Kidney tubule cell (primary cell): ENCODE measurements at places on chromosomes 3 and 15.
A peak's percentile ranks its signal among the peaks of the same experiment; 100 is the strongest.

DNA sequence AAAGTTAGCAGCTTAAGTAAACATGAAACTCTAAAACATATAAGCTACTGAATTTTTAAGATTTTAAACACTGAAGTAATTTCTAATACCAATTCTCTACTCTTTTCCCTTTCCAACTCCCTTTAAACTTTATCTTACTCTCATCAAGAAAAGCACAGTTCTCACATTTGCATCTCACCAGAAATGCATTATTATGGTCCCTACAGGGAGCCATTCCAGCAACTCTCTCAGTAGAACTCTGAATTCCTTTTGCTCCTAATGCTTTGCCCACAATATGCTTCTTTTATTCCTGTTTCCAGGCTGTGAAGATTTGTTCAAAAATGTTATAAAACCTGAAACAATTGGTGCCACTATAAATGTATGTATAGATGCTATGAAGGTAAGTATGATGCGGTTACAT, 83.4 kb downstream of the TFDP2 start:
- DNase-seq, result no peak

DNA sequence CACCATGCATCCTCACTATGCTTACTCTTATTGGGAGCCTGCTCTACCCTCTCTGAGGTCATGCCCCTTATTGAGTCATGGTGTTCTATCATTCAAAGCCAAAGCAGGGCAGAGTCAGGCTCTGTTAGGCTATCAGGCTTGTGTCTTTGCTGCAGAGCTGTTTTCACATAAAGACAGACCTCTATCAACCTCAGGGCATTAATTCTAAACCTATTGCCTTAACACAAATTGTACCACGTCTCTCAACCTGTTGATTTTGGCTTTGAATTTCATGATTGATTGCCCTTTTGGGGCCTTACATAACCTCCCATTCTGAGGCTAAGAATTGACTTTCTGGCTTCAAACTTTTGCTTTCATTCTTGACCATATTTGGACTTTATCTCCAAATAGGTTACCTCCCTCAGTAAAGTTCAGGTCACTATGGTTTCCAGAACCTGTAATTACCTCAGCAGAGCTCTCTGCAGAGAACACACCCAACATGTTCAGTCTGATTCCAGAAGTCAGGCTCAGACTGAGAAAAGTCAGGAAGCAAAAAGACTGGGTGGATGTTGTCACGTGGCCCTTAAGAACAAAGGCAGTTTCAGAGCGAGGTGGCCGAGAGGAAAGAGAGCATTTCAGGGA, 221.4 kb upstream of the NANOGP8 start:
- peak; percentile 87 for DNase-seq

GRCh38 chr3:172648747-172649146, 62.1 kb downstream of the NCEH1 start:
- DNase-seq, result no peak

GRCh38 chr3:134020135-134020680, 9.5 kb downstream of the SLCO2A1 start:
- DNase-seq, result no peak

- no peak for DNase-seq
Observed at GRCh38 chr15:90650956-90651689, 66.0 kb upstream of the BLM start.

GRCh38 chr3:112464264-112464663, 35.0 kb downstream of the BTLA start:
- DNase-seq, result peak; percentile 6

DNA sequence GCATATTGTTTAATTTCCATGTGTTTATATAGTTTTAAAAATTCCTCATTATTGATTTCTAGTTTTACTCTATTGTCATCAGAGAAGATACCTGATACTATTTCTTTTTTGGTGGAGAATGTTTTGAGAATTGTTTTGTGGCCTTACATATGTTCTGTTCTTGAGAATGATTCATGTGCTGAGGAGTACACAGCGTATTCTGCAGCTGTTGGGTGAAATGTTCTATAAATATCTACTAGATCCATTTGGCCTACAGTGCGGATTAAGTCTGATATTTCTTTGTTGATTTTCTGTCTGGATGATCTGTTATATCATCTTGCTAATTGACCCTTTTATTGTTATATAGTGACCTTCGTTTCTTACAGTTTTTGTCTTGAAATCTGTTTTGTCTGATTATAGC, 109.7 kb downstream of the UBE2E2 start:
- no peak for DNase-seq

- no peak for DNase-seq
Observed at GRCh38 chr3:150271591-150271960, 136.5 kb upstream of the TSC22D2 start.

DNA sequence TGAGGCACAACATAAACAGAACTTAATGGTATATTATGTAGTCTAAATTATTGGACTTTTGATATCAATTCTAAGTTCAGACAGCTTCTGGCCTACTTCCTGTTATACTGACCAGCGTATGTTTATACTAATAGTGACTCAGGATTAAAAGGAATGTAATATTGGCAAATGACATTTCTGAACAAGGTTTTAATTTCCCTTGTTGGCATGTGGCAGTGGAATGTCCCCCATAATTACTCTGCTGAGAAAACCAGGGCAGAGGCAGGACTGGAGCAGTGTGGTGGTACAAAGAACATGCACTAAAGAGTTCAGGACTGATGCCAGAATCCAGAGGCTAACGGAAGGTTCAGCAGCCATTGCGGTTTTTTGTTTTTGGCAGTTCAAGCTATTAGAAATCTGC, 184.0 kb downstream of the KCNAB1 start:
- DNase-seq, result peak; percentile 33

- DNase-seq, result no peak
Observed at GRCh38 chr15:39407116-39407515, 173.8 kb upstream of the THBS1 start.

GRCh38 chr3:173825730-173826129, 428.2 kb downstream of the NLGN1 start:
- DNase-seq, result no peak

- DNase-seq, result no peak
Observed at GRCh38 chr3:411226-411625, 214.7 kb downstream of the CHL1 start.

DNA sequence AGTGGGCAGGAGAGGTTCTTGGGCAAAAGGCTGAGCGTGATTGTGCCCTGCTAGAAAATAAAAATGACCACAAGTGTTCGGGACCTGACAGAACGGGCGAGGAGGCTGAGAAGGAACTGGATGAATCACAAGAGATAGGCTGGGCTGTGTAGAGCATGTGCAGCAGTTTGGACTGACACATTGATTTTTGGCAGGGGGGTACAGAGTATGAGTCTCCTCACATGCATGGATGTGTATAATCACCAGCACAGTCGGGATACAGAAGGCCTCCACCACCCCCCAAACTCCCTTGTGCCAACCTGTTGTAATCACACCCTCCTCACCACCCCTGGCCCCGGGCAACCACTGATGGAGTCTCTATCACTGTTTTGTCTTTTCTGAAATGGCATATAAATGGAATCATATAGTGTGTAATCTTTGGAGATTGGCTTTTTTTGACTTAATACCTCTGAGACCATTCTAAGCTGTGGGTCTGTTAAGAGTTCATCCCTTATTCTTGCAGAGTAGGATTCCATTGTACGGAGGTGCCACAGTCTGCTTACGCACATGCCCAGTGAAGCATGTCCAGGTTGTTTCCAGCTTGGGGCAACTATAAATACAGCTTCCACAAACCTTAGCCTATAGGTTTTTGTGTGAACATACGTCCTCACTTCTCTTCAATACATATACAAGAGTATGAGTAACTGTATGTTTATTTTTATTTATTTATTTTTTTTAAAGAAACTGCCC, 438.8 kb downstream of the FOXP1 start:
- DNase-seq, result no peak

DNA sequence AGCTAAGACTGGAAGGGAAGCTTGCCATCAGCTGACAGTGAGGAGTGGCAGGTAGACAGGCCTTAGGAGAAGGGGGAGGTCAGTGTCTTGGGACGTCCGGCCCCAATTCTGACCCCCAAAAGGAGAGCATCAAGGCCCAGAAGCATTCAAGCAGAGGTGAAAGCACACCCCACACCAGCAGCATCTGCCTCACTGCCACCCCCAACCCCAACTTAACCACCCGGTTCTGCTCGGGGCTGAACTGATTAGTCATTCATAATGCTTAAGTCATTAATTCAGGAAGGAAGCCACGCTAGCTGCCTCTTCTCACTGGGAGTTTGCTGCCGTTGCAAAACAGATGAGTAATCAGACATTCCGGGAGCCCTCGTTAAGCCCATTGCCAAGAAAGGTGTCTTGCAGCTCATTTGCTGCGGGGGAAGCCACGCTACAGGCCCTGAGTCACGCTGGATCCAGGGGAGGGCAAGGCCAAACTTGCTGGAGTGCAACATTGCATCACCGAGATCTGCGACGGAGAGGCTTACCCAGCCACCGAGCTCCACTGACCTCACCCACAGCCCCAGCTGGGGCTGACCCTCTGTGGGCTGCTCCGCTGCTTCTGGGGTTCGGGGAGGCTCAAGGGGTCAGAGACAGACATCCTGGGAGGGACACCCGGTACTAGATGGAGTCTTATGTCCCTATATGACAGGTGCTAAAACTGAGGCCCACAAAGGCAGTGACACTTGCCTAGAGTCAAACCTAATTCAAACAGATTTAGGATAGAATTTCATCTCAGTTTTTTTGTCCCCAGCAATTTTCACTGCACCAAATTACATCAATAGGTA, 46.4 kb upstream of the HES1 start:
- DNase-seq, result peak; percentile 100

- peak; percentile 1 for DNase-seq
Observed at GRCh38 chr3:160757233-160758106, 1.4 kb downstream of the PPM1L start.

DNA sequence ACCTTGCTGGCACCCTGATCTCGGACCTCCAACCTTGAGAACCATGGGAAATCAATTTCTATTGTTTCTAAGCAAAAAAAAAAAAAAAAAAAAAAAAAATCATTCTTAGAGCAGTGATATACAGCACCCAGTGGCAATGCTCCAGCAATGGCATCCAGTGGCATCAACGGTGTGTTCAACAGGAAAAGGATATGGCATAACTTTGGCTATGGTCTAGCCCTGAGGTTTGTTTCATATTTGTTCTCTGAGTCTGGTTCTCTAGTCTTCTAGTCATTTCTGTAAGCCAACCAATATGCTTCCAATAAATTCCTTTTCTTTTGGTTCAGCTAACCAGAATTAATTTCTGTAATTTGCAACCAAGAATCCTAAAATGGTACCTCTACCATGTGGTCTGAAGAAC, 19.2 kb downstream of the DENND4A start:
- no peak for DNase-seq

DNA sequence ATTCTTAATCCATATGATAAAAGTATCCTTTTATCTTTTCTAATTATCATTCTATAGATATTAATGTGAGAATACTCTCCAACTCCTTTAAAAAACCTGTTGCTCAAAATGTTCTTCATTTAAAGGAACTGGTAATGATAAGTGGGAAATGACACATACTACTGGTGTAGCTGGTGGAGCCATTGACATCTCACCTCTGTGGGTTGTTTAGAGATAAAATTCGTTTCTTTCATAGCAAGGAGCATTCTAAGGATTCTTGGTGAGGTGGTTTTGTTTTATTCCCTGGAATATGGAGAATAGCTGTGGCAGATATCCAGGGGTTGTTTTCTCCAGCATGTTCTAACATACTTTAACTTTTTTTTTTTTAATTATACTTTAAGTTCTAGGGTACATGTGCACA, 299.8 kb upstream of the THBS1 start:
- DNase-seq, result no peak

DNA sequence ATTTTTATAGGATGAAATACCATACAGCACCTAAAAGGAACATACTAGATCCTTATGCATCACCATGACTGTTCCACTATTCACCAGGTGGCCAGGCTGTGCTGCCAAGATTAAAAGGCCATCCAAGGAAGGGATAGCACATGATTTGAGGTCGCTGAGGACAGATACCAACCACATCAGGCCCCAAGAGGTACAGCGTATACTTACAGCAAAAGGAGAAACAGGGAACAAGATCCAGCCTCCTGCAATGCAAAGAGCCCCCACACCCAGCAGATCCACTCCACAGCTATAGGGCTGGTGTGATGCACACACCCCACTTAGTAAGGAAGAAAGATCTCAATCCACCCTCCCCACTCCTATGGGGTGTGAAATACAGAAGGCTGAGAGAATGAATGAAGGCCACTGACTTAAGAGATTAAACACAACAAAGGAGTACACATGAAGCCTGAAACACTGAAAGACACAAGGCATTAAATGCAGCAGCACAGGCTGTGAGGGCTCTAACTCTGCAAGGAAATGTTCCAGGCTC, 32.0 kb upstream of the ZNF445 start:
- DNase-seq, result no peak

GRCh38 chr3:39278616-39278935, 1.3 kb downstream of the CX3CR1 start:
- no peak for DNase-seq

GRCh38 chr3:53170325-53171063, 9.5 kb downstream of the PRKCD start:
- no peak for DNase-seq

DNA sequence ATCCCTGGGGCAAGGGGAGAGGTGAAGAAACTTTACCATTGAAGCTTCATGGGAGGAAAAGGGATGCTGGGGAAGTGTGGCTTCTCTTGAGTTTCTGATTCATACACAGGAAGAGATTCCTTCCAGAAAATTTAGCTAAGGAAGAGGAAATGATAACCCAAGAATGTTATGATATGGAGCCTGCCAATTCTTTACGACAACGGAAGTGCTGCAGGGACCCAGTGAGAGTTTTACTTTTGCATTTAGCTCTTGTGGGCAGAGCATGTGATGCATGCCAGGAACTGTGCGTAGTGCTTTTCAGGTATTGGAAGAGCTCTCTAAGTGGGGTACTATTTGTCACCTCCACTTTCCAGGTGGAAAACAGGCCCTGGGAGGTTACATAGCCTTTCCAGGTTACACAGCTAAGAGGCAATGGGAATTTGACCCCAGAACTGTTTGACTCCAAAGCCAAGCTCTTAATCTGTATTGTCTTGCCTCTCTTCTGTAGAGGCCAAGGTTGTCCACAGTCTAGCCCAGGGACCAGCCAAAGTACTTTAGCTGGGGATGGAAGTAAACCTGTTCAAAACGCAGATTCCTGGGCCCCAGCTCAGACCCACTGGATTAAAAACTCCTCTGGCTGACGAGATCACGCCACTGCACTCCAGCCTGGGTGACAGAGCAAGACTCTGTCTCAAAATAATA, 23.0 kb downstream of the CMTM7 start:
- DNase-seq, result peak; percentile 10

DNA sequence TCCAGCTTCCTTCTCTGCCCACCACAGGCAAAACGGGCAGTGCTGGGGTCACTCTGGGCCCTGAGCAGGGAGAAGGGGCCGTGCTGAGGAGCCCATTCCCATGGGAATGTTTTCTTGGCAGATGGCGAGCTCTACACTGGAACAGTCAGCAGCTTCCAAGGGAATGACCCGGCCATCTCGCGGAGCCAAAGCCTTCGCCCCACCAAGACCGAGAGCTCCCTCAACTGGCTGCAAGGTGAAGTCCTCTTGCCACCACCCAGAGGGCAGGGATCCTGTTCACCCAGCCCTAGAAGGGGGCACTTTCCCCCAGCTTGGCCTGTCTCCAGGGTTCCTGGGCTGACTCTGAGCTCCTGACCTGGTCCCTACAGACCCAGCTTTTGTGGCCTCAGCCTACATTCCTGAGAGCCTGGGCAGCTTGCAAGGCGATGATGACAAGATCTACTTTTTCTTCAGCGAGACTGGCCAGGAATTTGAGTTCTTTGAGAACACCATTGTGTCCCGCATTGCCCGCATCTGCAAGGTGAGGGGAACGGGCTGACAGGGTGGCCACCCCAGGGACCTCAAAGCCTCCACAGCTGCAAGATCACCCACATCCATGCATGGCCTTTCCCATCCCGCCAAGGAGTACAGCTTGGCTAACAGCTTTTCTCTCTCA, 12.4 kb downstream of the CIB1 start:
- DNase-seq, result peak; percentile 83
